Thoracic aorta (tissue), 2 donors: ENCODE measurements at places on chromosomes 11 and 22.

DNA sequence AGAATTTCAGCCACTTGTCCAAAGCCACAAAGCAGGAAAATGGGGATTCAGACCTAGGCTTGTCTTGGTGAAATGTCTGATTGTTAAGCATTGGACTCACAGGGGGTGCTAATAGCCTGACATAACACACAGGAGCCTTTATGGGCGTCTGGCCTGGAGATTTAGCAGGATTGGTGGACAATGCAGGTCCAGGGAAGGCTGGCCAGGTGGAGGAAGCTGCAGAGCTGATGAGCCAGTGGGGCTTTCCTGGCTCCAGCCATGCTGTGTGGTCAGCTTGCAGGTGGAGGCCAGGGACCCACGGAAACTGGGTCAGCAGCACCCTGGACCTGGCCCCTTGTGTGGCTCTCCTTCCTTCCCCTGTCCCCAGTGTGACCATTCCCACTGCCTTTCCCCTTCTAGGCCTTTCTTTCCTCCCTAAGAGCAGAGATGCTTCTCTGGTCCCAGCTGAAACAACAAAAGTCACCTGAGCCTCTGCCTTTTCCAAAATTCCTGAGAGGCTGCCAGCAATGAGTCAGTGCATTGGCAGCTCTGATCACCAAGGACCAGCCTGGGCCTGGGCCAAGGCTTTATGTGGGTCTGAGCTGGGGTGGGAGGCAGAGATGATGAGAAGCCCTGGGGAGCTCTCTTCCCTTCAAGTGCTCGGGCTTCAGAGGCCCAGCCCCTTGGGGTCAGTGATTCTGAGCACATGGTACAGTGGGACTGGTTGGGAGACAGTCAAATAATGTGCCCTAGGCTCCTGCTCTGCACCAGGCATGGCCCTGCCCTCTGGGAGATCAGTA is 85.2 kb downstream of the CCDC81 start:
- no peak overlapping the region for H3K4me3 ChIP-seq
- H3K27ac ChIP-seq: peak overlapping the region; percentile 7
- DNase-seq: peak; percentile 29
- H3K36me3 ChIP-seq: no peaks in the 10 kb centered on the region
- H3K4me1 ChIP-seq: peaks cover 41% of the 10 kb centered on the region
- no peaks in the 10 kb centered on the region for H3K27me3 ChIP-seq

DNA sequence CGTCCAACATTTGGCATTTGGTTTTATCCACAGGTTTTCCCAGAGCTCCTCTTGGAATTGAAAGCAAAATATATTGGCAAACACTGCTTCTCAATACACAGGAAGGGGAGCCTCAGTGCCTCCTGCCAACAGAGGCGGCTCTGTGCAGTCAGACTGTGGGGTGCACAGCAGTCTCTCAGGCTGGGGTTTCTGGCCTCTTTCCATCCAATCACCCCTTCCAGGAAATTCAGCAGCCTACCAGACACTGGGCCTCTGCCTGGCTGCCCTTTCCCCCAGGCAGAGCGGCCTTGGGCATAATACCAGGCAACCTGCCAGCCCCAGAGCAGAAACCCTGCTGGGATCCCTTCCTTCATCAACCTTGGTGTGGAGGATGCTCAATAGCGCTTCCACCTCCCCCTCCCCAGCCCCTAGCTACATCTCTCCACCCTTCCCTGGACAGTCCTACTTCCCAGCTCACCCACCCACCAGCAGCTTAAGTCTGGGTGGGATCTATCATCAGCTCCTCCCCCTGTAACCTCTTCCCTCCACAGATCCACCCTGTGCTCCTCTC is 17.8 kb upstream of the RAPSN start:
- no peaks in the 10 kb centered on the region for H3K27me3 ChIP-seq
- no peak for DNase-seq
- peaks cover 13% of the 10 kb centered on the region for H3K36me3 ChIP-seq
- peak overlapping the region; percentile 30 for H3K4me3 ChIP-seq
- H3K4me1 ChIP-seq: peaks cover 34% of the 10 kb centered on the region

DNA sequence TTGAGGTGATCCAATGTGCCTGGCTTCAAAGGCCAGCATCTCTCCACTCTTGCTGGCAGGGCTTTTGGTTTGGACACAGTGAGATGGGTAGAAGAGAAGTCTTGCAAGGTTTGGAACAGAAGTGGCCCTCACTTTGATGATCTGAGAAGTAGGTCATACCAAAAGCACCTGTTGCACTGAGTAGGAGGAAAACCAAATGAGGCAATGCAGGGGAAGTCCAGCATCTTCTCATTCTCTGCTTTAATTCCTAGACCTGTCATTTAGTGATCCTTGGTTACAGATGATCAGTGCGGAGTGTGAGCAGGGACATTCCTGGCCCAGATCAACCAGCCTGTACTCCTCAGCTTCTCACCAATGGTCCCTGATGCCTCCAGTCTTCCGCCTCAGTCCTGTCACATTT is 990.5 kb downstream of the OPCML start:
- no peaks in the 10 kb centered on the region for H3K27me3 ChIP-seq
- no peak overlapping the region for H3K4me3 ChIP-seq
- no peaks in the 10 kb centered on the region for H3K36me3 ChIP-seq

GRCh38 chr11:17734986-17735817 is 621 bp downstream of the KCNC1 start:
- peaks cover 14% of the 10 kb centered on the region for H3K27me3 ChIP-seq
- H3K4me1 ChIP-seq: peaks cover 11% of the 10 kb centered on the region
- H3K4me3 ChIP-seq: peak overlapping the region; percentile 72
- no peak for DNase-seq

DNA sequence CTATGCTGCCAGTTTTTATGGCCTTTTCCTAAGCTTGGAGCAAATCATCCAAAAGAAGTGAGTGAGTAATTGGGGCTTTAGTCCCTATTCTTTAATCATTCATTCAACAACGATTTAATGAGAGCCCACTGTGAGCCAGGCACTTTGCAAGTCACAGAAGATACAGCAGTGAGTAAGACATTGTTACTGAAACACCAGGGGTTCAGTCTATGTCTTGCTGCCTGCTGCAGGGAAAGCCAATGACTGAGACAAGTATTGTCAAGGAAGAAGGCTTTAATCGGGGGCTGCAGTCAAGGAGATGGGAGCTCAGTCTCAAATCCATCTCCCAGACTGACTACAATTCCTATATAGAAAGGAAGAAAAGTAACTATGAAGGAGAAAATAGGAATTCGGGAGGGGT is 228.3 kb downstream of the FAM181B start:
- H3K36me3 ChIP-seq: no peaks in the 10 kb centered on the region
- no peak overlapping the region for H3K27ac ChIP-seq
- no peak overlapping the region for H3K4me3 ChIP-seq
- no peaks in the 10 kb centered on the region for H3K27me3 ChIP-seq
- no peak for DNase-seq

DNA sequence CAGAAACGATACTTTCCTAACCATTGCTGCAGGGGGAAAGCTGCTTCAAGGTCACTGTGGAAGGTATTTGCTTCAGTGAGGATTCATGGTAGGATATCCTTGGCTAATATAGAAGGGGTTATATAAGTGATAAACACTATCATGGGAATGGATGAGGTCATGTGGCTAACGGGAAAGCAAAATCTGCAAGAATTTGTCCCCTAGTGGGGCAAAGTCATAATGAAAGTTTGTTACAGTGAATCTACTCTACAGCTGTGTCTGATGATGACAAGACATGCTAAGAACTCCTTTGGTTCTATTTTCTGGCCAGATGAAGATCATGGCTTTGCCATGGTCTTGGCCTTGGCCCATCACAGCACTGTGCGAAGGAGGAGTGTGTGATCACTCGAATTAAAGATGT is 13.8 kb downstream of the MMP20 start:
- peaks cover 5% of the 10 kb centered on the region for H3K4me1 ChIP-seq
- no peak overlapping the region for H3K27ac ChIP-seq
- no peaks in the 10 kb centered on the region for H3K27me3 ChIP-seq
- H3K36me3 ChIP-seq: no peaks in the 10 kb centered on the region

DNA sequence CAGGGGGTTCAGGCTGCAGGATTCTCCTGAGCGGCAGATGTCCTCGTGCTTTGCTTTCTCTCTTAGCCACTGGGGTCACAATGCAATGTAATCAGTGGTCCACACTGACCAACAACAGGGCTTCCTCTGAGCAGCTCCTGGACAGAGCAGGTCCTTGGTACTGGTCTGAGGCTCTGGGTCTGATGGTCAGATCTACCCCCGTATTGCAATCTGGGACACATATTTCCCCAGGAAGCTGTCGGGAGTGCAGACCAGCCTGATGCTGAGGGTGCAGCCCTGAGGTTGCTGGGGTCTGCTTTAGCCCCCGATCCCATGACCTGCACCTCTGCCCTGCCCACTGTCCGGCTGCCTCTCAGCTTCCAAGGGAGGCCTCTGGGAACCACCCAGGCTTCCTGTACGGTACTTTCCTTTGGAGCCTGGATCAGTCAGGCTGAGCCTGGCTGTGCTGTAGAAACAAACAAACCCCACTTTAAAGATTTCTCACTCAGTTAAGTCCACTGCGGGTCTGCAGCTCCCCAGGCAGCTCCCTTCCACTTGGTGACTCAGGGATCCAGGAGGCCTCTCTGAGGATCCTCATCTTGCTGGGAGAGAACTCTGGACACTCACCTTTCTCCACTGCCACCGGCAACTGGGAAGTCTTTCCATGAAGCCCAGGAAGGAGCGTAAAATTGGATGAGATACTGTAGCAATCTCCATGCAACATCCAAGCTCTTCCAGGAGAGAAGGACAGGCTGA is 1046.6 kb downstream of the TBC1D22A start:
- no peaks in the 10 kb centered on the region for H3K4me1 ChIP-seq
- no peaks in the 10 kb centered on the region for H3K27me3 ChIP-seq

GRCh38 chr11:46327829-46328228 is 19.4 kb upstream of the DGKZ start:
- H3K36me3 ChIP-seq: no peaks in the 10 kb centered on the region
- peaks cover 6% of the 10 kb centered on the region for H3K4me1 ChIP-seq
- no peak overlapping the region for H3K4me3 ChIP-seq
- H3K27ac ChIP-seq: no peak overlapping the region

DNA sequence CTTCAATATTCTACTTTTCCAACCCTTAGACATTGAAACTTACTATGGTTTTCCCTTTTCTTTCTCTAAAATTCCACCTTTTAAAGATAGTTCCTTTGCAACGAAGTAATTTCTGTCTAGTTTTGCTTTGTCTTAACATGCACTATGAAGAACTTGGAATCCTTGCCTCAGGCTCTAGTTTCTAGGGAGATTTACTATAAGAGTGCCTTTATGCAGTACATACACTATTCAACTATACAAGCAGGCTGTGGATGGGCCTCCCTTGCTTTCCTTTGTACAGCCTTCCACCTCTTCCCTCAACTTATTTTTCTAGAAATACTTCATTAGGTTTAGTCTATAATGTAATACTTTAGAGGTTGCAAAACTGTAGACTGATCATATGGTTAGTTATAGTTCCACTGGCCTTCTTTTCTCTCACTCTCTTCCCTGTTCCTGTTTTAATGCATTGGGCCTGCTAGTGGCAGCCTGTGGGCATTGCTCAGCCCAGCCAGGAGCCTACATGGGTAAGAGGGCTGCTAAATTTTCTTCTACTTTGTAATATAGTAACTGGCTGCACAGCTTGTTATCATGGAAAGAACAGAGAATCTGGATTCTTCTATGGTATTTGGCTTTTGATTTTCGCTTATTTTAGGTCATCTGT is 100.2 kb downstream of the C11orf87 start:
- H3K36me3 ChIP-seq: no peaks in the 10 kb centered on the region
- no peaks in the 10 kb centered on the region for H3K27me3 ChIP-seq
- H3K27ac ChIP-seq: no peak overlapping the region
- no peak for DNase-seq
- no peak overlapping the region for H3K4me3 ChIP-seq

- H3K27ac ChIP-seq: no peak overlapping the region
- DNase-seq: no peak
- H3K36me3 ChIP-seq: peaks cover 76% of the 10 kb centered on the region
- no peaks in the 10 kb centered on the region for H3K4me1 ChIP-seq
These were observed 77.8 kb downstream of the DGCR2 start for GRCh38 chr22:19044381-19044780.

DNA sequence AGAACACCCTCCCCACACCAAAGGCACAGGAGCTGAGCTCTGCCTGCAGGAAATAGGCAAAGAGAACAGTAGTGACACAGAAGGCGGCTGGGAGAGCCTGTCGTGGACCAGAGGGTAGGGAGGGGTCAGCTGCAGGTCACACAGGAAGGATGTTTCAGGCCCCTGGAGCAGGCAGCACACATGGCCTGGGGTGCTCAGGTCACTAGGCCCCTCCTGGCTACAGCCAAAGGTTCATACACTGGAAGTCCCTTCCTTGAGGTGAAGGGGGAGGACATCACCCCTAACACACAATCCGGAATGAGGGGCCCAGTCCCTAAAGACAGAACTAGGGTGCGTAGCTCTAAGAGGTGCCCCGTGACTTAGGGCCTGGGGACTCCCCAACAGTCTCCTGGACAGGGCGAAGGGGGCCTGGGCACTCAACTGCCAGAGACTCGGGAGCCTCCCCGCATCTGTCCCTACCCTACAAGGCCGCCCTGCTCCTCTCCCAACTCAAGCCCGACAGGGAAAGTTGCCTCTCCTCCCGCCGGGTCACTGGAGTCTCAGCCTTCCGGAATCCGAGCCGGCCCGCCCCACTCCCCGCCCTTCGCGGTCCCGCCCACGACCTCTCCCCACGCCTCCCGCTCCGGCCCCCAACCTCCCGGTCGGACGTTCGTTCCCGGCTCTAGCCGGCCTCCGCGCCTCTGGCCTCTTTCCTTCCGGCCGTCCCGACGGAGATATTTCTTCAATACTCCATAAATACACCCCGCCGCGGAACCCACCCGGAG is at the start of gene CYB5R2:
Gene CYB5R2 (minus strand): TSS at position 541 of the 764 bp plus-strand sequence. CDS start 675 bp downstream, outside the sequence.
- peaks cover 5% of the 10 kb centered on the region for H3K4me1 ChIP-seq
- no peaks in the 10 kb centered on the region for H3K36me3 ChIP-seq
- peak; percentile 45 for DNase-seq
- peak within 1 kb of the TSS; percentile 52 for H3K27ac ChIP-seq
- no peaks in the 10 kb centered on the region for H3K27me3 ChIP-seq

GRCh38 chr22:21766691-21767462 is 31.3 kb upstream of the YPEL1 start:
- H3K27me3 ChIP-seq: no peaks in the 10 kb centered on the region
- H3K27ac ChIP-seq: no peak overlapping the region
- no peak for DNase-seq
- no peak overlapping the region for H3K4me3 ChIP-seq
- peaks cover 59% of the 10 kb centered on the region for H3K36me3 ChIP-seq
- no peaks in the 10 kb centered on the region for H3K4me1 ChIP-seq

- no peaks in the 10 kb centered on the region for H3K36me3 ChIP-seq
- no peak overlapping the region for H3K4me3 ChIP-seq
- no peaks in the 10 kb centered on the region for H3K4me1 ChIP-seq
- H3K27me3 ChIP-seq: no peaks in the 10 kb centered on the region
These were observed 29.3 kb upstream of the OR10D3 start for GRCh38 chr11:124153821-124154220.

DNA sequence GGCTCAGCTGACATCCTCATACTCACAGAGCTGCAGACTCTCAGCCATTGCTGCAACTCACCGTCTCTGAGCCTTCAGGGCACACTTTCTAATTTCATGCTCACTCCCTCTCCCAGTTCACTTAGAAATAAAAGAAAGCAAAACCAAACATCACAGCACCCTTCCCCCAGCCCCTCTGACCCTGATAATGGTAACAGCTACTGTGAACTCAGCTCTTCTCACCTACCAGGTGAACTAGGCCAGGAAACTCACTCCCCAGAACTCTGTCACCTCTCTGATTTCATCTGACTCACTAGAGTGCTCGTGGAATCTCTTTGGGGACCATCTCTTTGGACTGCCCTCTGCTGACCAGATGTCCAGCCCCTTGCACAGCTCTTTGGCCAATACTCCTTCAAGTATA is 14.5 kb upstream of the PARVA start:
- no peak overlapping the region for H3K27ac ChIP-seq
- no peak for DNase-seq
- H3K27me3 ChIP-seq: no peaks in the 10 kb centered on the region
- H3K4me3 ChIP-seq: no peak overlapping the region

GRCh38 chr11:16096336-16096735 is 260.0 kb downstream of the SOX6 start:
- no peaks in the 10 kb centered on the region for H3K36me3 ChIP-seq
- H3K27ac ChIP-seq: no peak overlapping the region
- no peaks in the 10 kb centered on the region for H3K4me1 ChIP-seq
